ENCODE measurements at places on chromosomes 4 and X.
A peak's percentile ranks its signal among the peaks of the same experiment; 100 is the strongest.

DNA sequence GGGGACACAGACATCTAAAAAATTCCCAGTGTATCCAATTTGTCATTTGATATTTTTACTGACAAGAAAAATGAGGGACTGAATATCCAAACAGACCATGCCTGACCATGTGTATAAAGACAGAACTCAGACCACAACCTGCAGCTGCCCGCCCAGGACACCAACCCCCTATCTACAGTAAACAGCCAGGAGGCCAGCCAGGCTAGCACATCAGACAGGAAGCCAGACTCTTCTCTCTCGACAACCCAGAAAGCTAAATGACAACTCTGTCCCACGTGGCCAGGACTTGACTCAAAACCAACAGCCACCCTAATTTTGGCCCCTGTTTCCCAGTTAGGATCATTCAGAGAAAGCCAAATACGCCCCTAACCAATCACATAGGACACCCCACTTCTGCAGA is 15.1 kb downstream of the AFAP1 start:
- DNase-seq: no peak

GRCh38 chr4:108336076-108336475 is 167.3 kb upstream of the LEF1 start:
- DNase-seq: no peak

DNA sequence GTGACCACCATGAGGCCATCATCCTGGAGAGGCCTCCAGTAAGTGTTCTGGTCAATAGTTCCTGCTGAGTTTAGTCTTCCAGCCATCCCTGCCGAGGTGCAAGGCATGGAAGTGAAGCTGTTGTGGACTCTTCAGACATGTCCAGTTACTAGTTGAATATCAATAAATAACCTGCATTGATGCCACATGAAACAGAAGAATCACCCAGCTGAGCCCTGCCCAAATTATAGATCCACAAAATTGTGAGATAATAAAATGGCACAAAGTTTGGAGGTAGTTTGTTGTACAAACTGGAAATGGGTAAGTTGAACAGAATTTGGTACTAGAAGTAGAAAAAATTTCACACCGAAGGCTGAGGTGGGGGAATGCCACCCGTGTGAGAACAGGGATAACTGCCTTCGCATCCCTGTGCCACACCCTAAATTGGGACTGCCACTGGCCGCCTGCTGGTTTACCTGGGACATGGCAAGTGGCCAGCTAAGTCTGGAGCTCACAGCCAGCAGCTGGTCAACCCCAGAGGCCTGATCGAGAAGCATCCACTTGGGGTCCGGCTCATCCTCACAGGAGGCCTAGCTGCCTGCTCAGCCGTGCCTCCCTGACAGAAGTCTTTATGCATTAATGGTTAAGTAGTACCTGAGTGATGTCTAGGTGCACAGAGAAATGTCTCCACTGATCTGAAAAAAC is 184.5 kb downstream of the SPRY1 start:
- DNase-seq: no peak

- no peak for DNase-seq
These were observed 604.1 kb downstream of the GRXCR1 start for GRCh38 chr4:43496602-43497001.

GRCh38 chrX:19743386-19743785 is 144.0 kb downstream of the SH3KBP1 start:
- DNase-seq: no peak

- DNase-seq: no peak
These were observed 63.7 kb upstream of the CAMK2D start for GRCh38 chr4:113825272-113825671.

DNA sequence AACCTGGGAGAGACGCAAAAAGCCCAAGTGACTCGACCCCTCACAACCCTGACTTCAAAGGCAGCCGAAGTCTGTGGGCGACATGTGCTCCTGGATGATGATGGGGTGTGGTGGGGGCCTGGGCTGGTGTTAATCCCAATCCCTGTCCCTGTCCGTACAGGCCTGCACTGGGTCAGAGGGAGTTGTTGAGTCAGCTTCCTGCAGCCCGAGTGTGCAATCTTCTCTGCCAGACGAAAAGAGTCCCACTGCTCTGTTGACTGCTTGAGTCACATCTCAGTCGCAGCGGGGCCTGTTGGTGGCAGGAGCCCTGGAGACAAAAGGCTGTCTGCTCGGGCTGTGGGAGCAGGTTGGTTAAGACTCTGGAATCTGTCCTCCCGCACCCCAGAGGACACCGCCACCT is 10.3 kb downstream of the FAM3A start:
- DNase-seq: no peak

DNA sequence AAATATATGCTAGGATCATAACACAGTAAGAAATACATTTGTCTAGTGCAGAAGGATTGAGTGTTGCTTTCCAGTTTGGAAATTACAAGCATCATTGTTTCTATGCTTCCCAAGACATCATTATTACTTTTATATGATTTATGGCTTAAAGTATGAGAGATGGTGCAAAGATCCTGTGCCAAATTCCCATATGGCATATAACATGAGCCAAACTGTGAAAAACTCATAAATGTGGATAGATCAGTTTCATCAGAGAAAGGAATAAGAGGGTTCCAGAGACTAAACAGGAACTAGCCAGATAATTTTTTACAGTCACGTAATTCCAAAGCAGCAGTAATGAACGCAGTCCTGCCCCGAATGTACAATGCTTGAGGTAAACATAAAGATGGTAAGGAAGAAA is 126.3 kb downstream of the PRDM5 start:
- no peak for DNase-seq

DNA sequence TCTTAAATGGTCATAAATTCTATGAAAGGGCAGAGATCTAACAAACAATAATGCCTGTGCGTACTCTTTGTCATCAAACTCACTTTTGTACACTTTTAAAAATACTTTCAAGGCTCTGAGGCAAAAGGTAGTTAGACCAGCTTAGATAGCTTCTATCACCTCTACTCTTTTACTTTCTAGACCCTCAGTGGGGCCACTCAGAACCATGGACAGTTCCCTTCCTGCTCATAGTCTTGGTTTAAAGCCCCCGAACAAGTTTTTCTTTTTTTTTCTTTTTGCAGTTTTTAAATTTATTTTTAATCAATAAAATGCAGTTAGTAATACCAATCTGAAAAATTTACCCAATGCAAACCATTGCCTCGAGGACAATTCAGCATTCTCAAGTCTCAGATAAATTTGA is 460.5 kb upstream of the CNKSR2 start:
- no peak for DNase-seq

DNA sequence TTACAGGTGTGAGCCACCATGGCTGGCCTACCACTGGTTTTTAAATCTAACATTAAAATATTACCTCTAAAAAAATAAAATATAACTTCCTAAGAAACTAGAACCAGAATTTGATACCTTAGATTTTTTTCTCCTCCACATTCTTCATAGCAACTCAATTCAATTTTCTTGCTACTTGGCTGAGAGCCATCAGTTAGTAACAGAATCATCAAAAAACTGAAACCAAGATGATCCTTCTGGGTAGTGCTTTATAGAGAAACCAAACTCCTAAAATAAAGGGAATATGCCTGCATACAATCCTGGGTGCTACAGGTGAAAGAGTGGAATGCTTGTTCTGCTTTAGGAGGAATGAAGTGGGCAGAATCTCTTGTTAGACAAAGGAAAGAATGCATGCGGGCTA is 64.4 kb downstream of the RPS3A start:
- DNase-seq: no peak

DNA sequence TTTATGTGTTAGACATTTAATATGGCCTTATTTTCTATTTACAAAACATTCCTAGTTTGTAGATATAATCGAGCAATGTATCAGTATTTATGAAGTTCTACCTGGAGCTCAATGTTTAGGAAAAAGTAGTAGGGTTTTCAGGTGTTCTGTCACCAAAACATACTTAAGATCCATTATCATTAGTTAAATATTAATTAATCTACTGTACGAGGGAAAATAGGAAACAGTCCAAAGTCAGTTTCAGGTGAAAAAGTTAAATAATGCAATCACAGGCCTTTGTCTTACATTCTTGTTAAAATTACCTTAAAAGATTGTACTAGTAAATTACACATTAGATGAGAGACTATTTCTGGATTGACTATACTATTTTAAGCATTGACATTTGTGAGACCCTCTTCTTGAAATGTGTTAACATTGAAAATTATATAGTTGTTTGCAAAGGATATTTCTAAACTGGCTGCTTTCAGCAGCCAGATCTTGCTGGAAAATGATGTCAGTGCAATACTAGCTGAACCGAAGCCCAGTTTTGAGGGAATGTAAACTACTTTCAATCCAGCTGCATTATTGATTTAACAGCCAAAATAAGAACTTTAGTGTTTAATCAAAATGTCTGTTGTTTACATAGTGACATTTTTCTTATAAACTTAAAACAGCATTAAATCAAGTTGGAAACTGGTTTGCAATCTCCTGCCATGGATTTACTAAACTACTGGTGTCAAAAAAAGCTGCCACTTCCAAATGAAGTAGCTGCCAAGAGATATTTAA is 19.3 kb downstream of the GUCY1B1 start:
- no peak for DNase-seq

DNA sequence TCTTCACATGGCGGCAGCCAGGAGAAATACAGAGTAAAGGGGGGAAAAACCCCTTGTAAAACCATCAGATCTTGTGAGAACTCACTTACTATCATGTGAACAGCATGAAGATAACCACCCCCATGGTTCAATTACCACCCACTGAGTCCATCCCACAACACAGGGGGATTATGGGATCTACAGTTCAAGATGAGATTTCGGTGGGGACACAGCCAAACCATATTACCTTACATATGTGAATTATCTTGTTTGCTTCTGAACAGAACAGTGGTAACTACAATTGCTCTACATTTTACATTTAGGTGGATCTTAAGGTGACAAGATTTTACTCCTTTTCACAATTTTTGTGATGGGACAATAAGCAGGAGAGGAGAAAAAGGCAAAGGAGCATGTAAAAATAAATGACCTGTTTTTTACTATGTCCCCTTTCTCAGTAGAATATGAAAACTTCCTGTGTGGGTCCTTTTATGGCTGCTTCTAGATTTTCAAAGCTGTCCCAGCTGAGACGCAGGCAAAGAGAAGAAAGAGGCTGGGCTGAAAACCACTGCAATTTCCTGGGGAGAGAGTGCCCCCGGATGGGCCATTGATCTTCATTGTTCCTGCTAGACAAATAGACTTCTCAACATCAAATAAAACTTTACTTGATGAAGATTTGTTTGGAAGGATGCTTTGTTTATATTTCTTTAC is 45.9 kb upstream of the PGM2 start:
- peak; percentile 26 for DNase-seq

DNA sequence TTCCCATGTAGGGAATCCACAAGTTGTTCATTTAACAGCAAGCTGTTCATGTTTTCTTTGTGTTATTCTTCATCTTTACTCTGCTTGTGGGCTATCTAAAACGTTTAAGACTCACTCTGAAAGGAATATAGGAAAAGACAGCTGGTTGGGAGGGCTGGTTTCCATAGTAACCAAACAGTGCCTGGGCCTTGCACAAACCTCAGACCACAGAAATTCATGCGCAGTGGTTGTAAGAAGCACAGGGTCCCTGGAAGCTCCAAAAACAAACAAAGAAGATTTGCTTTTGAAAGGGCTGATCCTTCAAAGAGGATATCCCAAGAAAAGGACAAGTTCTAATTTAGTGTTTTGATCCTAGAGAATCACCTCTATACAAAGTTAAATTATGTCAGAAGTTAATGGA is 7.8 kb downstream of the SERTM2 start:
- DNase-seq: no peak

- no peak for DNase-seq
These were observed 916 bp downstream of the MXRA5 start for GRCh38 chrX:3345281-3346191.

- no peak for DNase-seq
These were observed 69.8 kb downstream of the ANXA3 start for GRCh38 chr4:78621395-78621794.

GRCh38 chr4:121668368-121669162 is 28.2 kb downstream of the ANXA5 start:
- no peak for DNase-seq

DNA sequence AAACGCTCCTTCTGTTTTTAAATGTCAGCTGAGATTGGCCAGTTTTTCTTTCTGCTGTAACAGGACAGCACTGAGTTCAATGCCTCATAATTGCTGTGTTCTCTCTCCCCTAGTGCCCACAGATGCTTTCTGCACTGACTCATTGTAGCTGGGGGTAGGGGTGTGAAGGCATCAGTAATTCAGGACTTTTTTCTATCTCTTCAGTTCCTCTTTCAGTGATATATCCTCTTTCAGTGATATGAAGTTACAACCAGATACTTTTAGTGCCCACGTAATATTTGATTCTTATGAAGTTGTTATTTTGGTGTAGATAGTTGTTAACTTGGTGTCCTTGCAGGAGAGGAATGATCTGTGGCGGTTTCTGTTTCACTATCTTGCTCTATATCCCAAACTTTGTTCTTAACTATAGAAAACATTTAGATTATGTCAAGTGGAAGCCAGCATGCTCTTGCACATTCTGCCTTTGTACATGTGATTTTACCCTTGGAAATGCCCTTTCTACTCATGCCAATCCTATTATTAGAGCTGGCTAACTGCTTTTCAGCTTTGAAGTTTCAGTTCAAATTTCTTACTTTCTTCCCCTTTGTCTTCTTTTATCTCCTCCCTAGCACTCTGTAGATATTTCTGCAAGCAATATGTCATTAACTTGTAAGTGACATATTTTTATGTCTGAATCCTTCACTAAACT is 1258.4 kb downstream of the FAM133A start:
- DNase-seq: no peak

DNA sequence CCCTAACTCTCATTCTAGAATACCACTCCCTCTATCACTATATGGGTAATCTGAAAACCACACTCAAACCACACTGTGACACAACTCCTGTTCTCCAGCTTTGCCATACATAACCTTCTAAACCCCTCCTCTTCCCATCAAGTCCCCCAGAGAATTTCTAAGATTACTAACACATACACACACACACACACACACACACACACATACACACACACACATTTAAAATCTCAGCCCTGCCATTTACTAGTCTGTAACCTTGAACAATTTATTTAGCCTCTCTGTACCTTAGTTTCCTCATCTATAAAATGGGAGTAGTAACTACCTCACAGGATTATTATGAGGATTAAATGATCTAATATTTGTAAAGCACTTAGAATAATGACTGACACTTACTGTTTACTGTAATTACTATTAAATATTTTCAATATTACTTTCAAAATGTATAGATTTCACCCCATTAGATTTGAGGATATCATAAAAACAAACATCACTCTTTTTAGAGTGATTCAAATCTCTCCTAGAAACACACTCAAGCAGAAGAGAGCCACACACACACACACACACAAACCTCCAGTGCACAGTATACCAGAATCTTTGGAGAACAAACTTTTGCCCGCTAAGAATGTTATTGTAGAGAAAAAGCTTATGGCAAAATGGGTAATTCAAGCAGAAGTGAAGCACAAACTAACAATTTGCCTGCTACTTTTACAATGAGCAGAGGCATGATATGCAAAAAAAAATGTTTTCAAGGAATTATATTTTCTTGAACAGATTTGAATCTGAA is 3.8 kb downstream of the ANKRD50 start:
- DNase-seq: no peak

GRCh38 chr4:16256343-16256742 is 30.1 kb upstream of the TAPT1 start:
- no peak for DNase-seq

- no peak for DNase-seq
These were observed 584.2 kb upstream of the FTHL17 start for GRCh38 chrX:31656013-31656412.

GRCh38 chr4:39205000-39205399 is 22.7 kb downstream of the WDR19 start:
- no peak for DNase-seq
